ENCODE measurements at places on chromosomes 7 and 10.

GRCh38 chr7:30134611-30135300, at the start of gene MTURN:
TSS of gene MTURN (plus strand) at chr7:30134986. CDS start at chr7:30135137, 151 bp downstream.
- DNase-seq: peak; percentile 96

DNA sequence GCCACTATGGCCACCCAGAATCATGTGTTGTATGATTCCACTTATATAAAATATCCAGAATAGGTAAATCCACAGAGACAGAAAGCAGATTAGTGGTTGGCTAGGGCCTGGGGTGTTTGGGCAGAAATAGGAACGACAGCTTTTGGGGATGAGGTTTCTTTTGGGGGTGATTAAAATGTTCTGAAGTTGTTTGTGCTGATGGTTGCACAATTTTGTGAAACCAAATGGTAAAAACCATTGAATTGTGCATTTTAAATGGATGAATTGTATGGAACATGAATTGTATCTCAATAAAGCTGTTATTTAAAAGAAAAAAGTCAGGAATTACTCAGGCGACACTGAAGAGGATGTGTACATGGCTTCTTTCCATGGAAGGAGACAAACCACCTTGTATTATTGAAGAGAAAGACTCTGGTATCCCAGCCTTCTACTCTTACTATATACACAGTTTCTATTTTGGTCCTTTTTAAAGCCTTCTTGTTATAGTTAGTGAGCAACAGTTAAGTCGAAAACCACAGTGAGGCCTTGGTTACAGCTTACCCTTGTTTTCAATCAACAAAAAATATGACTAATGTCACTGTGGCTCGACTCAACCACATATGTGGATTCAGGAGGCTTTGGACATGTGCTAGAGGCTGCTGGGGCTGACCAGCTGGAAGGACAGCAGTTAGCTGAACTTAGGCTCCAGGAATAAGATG, 57.1 kb upstream of the KMT2E start:
- DNase-seq: no peak

GRCh38 chr7:5701085-5701914, 80.2 kb downstream of the RNF216 start:
- DNase-seq: no peak

GRCh38 chr7:106022193-106022821, 59.2 kb downstream of the CDHR3 start:
- peak; percentile 41 for DNase-seq

GRCh38 chr10:114974625-114975024, 36.6 kb downstream of the TRUB1 start:
- no peak for DNase-seq

DNA sequence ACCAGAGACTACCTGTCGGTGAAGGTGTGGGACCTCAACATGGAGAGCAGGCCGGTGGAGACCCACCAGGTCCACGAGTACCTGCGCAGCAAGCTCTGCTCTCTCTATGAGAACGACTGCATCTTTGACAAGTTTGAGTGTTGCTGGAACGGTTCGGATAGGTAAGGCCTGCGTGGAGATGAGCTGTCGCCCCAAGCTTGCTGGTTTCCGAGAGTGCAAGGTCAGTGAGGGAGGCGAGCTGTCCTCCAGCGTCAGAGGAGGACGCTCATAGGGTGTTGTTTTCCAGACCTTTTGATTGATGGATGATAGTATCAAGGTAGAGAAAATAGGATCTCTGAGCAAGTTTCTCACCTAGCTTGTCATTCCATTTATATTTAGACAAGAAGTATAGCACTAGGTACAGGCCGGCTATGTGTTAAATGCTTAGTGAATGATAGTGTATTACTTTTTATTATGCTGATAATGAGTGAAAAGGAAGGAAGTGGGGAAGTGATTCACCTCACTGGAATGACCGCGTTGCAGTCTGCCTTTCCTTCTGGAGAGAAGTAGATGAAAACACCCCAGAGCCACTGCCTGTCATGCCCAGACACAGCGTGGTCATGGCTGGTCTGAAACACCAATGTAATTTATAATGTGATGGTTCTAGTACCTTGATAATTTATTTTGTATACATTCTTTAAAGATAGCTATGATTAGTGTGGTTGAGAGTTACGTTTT, 33.9 kb downstream of the BNIP3 start:
- no peak for DNase-seq

DNA sequence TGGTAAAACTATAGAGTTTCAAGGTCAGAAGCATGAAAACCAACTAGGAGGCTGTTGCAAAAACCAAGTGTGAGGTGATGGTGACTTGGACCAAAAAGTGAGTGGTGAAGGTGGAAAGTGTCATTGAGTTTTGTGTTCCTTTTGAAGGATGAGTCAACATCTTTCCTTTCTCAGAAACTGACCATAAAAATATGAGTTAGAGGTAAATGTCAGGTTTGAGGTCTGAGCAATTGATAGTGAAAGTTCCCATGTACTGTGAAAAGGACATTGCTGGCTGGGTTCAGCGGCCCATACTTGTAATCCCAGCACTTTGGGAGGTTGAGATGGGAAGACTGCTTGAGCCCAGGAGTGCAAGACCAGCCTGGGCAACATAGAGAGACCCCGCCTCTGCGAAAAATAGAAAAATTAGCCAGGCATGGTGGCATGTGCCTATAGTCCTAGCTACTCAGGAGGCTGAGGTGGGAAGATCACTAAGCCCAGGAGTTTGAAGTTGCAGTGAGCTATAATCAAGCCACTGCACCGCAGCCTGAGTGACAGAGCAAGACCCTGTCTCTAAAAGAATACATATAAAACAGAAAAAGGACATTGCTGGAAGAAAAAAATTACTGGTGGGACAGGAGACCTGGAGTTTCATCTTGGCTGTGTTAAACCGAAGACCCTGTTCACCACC, 89.3 kb upstream of the ARID5B start:
- DNase-seq: no peak

GRCh38 chr7:124765401-124766352, at the start of gene GPR37:
TSS of gene GPR37 (minus strand) at chr7:124765792. CDS start at chr7:124764976, 816 bp downstream.
- peak; percentile 32 for DNase-seq

- no peak for DNase-seq
These were observed 67.5 kb downstream of the CLIP2 start for GRCh38 chr7:74356589-74357315.

GRCh38 chr10:29377333-29377961, 88.6 kb downstream of the LYZL1 start:
- DNase-seq: peak; percentile 48

DNA sequence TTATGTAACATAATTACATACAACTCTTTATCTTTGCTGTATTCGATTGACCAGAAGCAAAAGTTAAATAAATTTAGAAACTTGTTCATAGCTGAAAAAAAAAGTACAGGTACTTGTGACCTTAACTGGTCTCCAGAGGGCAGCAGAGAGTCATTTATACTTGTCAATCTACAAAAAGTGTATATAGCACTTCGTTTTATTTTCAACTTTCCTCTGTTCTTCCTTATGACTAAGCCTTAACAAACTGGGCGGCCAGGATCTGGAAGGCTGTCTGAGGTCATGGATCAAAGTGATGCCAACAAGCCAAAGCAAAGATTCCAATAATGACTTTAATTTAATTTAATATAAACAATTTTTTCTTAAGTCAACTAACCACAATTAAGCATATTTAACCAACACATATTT, 29.8 kb downstream of the C10orf67 start:
- DNase-seq: peak; percentile 36

- DNase-seq: no peak
These were observed 4.1 kb upstream of the CHN2 start for GRCh38 chr7:29190349-29191045.

GRCh38 chr10:47450442-47450841, 33.5 kb downstream of the ANXA8 start:
- no peak for DNase-seq

GRCh38 chr7:91912494-91912893, 28.2 kb upstream of the AKAP9 start:
- no peak for DNase-seq

- no peak for DNase-seq
These were observed 29.9 kb upstream of the DLD start for GRCh38 chr7:107860981-107861652.

- DNase-seq: no peak
These were observed 32.8 kb downstream of the ARL4A start for GRCh38 chr7:12719981-12720865.

- no peak for DNase-seq
These were observed 156.7 kb upstream of the TCF7L2 start for GRCh38 chr10:112793202-112793921.

- no peak for DNase-seq
These were observed 74.8 kb downstream of the THSD7A start for GRCh38 chr7:11757153-11757552.

GRCh38 chr7:69757981-69758430, 159.7 kb downstream of the AUTS2 start:
- no peak for DNase-seq

GRCh38 chr7:77699056-77699455, 2.8 kb downstream of the RSBN1L start:
- peak; percentile 42 for DNase-seq

DNA sequence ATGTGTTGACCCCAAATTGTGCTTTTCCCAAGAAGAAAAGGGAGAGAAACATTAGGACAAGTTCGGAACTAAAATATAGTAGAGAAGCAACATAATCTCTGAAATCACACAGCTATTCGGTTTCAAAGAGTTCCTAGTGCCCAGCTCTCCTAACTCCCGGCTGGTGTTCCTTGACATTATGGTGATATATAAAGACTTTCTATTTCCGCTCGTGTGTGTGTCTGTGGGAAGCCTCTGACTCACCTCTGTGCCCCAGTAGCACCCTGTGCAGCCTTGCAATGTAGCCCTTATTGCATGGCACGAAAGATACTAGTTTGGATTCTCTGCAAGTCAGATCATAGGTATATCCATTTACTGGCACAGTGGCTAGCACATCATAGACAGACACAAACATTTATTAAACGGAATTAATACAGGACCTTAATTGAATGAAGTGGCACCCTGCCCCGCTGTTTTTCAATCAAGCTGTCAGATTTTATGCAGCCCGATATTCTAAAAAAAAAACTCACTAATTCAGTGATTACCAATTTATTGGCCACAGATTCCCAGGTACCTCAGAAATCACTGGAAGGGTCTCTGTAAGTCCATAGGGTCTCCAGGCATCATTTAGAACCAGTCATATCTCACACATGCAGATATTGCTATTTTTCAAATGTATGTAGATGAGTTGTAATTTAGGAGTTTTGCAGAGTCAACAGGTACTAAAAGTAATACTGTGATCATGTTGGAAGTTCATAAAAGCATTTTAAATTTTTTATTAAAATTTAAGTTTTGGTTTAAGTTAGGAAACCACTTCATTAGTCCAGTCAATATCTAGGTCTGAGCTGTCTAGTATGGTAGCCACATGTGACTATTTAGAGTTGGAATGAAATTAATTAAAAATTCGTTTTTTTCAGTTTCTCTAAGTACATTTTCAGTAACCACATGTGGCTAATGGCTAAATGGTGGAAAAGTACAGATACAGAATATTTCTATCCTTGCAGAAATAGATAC, 43.3 kb downstream of the SFTPD start:
- no peak for DNase-seq

DNA sequence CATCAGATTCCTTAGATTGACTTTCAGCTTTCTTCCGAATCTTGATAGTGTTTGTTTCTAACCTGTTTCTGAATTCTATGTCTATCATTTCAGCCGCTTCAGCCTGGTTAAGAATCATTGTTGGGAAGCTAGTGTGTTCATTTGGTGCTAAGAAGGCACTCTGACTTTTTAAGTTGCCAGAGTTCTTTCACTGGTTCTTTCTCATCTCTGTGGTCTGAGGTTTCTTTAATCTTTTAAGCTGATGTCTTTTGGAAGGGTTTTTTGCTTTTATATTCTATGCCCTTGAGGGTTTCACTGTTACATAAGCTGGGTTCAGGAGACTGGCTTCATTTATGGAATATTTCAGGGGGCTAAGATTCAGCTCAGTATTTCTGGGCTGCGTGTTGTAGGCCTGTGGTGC, 104.5 kb upstream of the PRSS58 start:
- DNase-seq: no peak

DNA sequence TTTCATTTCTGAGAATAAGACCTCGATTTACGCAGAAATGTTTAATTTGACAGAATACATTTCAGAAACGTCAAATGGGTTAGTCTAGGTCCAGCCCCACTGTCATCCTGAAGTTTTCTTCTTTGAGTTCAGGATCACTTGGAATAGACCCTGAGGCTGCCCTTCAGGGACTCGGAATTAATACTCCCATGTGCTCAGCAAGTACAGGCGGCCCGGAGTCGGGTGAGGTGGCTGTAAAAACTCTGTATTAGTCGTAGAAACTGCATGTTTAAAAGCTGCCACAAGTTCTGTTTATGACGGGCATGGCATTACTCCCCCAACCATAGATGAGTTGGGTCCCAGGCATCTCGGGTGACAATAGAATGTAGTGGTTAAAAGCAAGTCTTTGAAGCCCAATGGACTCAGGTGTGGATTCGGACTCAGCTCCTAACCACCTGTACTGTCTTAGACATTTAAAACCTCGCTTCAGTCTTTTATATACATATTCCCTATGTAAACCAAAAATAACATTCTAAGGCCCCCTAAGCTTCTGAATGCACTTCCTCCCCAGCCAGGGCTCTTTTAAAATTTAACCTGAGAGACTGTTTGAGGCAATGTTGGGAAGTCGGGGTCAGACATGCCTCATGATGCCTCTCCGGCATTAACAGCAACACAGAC, 216.3 kb downstream of the ADARB2 start:
- no peak for DNase-seq

DNA sequence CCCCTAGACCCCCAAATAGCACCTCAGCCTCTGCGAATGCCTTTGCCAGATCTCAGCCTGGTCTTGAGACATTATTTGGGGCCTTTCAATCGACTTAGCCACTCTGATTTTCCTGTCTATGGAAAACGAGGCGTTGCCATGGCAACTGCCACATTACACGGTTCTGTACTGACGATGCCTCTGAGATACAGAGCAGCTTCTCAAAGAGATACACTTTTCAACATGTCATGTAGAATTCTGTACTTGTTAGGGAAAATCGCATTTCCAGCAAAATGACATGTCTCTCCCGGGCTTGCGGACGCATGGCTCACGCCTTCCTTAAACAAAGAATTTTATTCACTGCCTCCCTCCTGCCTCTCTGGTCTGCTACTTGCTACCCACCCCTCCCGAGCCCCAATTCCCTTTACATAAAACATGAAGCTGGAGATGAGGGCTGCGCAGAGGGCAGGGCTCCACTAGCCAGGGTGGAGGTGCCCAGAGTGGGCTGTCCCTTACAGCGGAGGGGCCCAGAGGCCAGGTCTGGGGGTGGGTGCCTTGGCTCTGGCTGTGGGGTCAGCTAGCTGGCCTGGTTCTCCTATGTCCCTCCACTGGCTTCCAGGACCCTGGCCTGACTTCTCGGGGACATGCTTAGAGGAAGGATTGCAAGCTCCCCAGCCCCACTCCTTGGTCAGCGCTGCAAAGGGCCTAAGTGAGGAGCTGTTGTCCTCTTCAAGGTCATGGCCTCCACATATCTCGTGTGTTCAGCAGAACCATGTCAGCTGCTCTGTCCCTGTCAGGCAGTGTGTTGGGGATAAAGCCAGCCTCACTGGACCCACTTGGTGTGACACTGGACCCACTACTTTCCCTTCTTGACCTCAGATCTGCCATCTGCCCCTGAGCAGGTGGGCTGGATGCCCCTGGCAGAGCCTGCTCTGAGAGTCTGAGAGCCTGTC, 342.5 kb downstream of the RPS24 start:
- no peak for DNase-seq

GRCh38 chr10:72263613-72264241, 10.0 kb upstream of the DDIT4 start:
- no peak for DNase-seq
